ENCODE measurements at places on chromosomes 3 and 15. TPM values are rescaled to one million over a fixed set of nuclear protein-coding genes. Genes with fewer than 3 reads are reported as not detected.

The STAG1 gene
- total RNA-seq, result 29.2 TPM

The WDR76 gene
- total RNA-seq, result 6.9 TPM

The ATP13A4 gene
- total RNA-seq, result not detected

The ZIC4 gene
- total RNA-seq, result not detected

The SV2B gene
- total RNA-seq, result 0.96 TPM

DNA sequence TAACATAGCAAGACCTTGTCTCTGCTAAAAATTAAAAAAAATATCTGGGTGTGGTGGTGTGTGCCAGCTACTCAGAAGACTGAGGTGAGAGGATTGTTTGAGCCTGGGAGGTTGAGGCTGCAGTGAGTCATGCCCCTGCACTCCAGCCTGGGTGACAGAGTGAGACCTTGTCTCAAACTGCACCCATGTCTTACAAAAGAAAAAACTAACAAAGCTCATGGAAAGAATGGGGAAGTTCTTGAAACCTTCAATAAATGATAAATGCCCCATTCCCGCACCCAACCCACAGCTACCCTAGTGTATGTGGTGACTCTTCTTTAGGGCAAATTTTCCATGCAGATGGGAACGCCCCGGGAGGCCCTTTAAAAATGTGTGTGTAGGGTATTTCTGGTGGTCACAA, 28.3 kb downstream of the RPLP1 start:
- DNase-seq, result no peak
- H3K36me3 ChIP-seq, result no peaks in the 10 kb centered on the region
- peaks cover 8% of the 10 kb centered on the region for H3K4me1 ChIP-seq
- H3K27ac ChIP-seq, result no peak overlapping the region
- no peak overlapping the region for H3K4me3 ChIP-seq

DNA sequence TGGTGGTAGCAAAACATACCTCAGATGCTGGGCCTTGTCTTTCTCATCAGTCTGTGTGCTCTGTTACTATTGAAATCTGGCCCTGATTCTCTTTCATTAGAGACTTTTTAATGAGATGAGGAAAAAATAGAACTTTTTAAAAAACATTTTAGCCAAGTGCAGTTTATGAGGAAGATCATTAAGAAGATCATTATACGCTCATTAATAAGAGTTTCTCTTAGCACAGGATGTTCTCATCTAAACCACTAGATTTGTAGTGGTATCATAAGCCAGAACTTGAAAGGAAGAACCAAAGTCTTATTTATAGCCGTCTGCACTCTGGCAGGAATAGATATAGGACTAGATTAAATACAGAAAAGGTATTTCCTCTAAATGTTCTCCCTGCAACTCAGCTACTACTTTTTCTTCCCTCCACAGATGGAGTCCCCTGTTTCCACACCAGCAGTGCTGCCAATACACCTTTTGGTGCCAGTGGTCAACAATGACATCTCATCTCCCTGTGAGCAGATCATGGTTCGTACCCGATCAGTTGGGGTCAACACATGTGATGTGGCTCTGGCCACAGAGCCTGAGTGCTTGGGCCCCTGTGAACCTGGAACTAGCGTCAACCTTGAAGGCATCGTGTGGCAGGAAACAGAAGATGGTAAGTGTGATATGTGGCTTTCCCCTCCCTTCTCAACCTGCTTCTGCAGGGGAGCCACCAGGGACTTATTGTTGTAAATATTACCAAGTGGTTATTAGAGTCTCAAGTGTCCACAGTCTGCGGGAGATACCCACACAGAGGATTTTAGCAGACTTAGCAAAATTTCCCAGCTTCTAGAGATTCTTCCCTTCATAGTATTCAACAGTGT, 152.8 kb downstream of the RBPMS2 start:
- H3K4me3 ChIP-seq, result no peak overlapping the region
- no peaks in the 10 kb centered on the region for H3K27me3 ChIP-seq
- H3K4me1 ChIP-seq, result peaks cover 22% of the 10 kb centered on the region
- H3K27ac ChIP-seq, result no peak overlapping the region
- H3K36me3 ChIP-seq, result peaks cover 33% of the 10 kb centered on the region

DNA sequence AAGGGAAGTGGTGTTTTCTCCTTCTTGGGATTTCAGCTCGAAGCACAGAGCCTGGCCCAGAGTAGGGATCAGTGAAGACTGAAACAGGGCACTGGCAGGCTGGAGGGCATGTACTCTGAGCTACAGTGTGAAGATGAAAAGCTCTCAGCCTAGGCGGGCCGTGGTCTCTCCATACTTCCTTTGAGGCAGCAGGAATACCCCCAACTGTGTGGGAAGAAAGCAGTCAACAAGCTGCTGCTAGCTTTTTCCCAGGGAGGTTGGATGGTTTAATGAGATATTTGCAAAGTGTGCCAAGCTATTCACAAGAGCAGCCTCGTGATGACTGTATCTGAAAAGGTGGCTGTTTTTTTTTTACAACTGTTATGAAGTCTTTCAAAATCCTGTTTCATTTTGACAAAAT, 47.2 kb downstream of the NMNAT3 start:
- H3K27me3 ChIP-seq, result no peaks in the 10 kb centered on the region
- no peak overlapping the region for H3K27ac ChIP-seq
- no peaks in the 10 kb centered on the region for H3K4me1 ChIP-seq
- no peaks in the 10 kb centered on the region for H3K36me3 ChIP-seq

- peaks cover 6% of the 10 kb centered on the region for H3K4me1 ChIP-seq
- H3K27me3 ChIP-seq, result no peaks in the 10 kb centered on the region
- no peak for DNase-seq
- no peak overlapping the region for H3K4me3 ChIP-seq
- H3K27ac ChIP-seq, result no peak overlapping the region
Observed at GRCh38 chr3:139491966-139492365, 15.7 kb upstream of the RBP2 start.

- no peak overlapping the region for H3K4me3 ChIP-seq
- no peak for DNase-seq
- no peaks in the 10 kb centered on the region for H3K27me3 ChIP-seq
- H3K27ac ChIP-seq, result no peak overlapping the region
- H3K4me1 ChIP-seq, result peaks cover 26% of the 10 kb centered on the region
Observed at GRCh38 chr3:16142350-16143025, 32.0 kb upstream of the GALNT15 start.

DNA sequence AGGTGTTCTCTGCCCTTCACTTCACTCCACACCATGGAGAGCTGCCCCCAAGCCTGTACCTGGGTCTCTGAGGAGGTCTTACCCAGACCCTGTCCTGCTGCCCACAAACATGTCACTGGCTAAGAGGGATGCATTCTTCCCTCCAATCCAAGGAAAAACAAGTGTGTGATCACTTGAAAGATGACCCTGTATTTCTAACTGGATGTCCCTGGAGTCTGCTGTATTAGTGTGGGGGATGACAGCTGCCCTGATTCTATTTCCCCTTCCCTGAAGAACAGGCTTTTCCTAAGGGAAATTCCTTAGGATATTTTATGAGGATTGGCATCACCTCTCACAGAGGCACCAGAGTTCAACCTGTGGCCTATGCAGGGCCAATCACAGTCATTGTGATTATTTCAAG, 55.0 kb upstream of the GATA2 start:
- no peaks in the 10 kb centered on the region for H3K27me3 ChIP-seq
- H3K4me3 ChIP-seq, result no peak overlapping the region
- peaks cover 8% of the 10 kb centered on the region for H3K4me1 ChIP-seq
- H3K27ac ChIP-seq, result no peak overlapping the region
- no peaks in the 10 kb centered on the region for H3K36me3 ChIP-seq

- no peaks in the 10 kb centered on the region for H3K36me3 ChIP-seq
- H3K4me1 ChIP-seq, result peaks cover 6% of the 10 kb centered on the region
- H3K27me3 ChIP-seq, result no peaks in the 10 kb centered on the region
- H3K27ac ChIP-seq, result no peak overlapping the region
Observed at GRCh38 chr3:50657816-50658215, 16.9 kb upstream of the DOCK3 start.

DNA sequence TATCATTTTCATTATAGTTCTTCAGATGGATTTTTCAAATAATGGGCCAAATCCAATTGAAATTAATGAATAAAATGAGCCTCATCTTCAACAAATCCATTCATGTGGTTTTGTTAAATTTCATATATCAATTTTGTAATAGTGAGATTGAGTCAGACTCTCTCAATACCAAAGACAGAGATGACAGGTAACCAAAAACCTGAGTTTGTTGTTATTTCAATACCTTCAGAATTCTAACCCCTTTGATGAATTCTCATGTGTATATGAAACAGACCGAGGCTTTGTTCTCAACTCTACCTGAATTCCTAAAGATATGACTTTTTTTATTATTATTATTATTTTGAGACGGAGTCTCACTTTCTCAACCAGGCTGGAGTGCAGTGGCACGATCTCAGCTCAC, 92.8 kb downstream of the FOXP1 start:
- no peak overlapping the region for H3K4me3 ChIP-seq
- no peak for DNase-seq
- no peaks in the 10 kb centered on the region for H3K27me3 ChIP-seq
- H3K27ac ChIP-seq, result no peak overlapping the region

GRCh38 chr15:89143503-89144162, 55.4 kb downstream of the ABHD2 start:
- no peaks in the 10 kb centered on the region for H3K27me3 ChIP-seq
- H3K27ac ChIP-seq, result no peak overlapping the region
- peaks cover 11% of the 10 kb centered on the region for H3K4me1 ChIP-seq
- DNase-seq, result peak; percentile 66
- peaks cover 8% of the 10 kb centered on the region for H3K36me3 ChIP-seq
- no peak overlapping the region for H3K4me3 ChIP-seq

All from MCF 10A (cell line).